Smooth muscle cell of bladder (primary cell): ENCODE measurements at places on chromosomes 2 and 18. TPM values are rescaled to one million over a fixed set of nuclear protein-coding genes. Genes with fewer than 3 reads are reported as not detected.

Gene AQP12A
- total RNA-seq: not detected in 2 replicates

Gene CELF4
- total RNA-seq: 0.09 TPM in 1 of 2 replicates, not detected in the other

Gene TMEM127
- total RNA-seq: 11.8 and 17.8 TPM in 2 replicates

Gene EPHA4
- total RNA-seq: 26.7 and 39.5 TPM in 2 replicates

Gene STPG4
- 0.28 and 0.37 TPM in 2 replicates for total RNA-seq

Gene C2orf76
- total RNA-seq: 12.2 and 14.6 TPM in 2 replicates

Gene DUSP2
- total RNA-seq: 0.28 and 1.8 TPM in 2 replicates

Gene LHCGR
- total RNA-seq: not detected in 2 replicates

Gene FKBP1B
- total RNA-seq: 7.0 and 9.4 TPM in 2 replicates

Gene IL1R2
- total RNA-seq: 1.1 and 1.7 TPM in 2 replicates

Gene FMNL2
- 20.8 and 21.2 TPM in 2 replicates for total RNA-seq

Gene FLACC1
- total RNA-seq: 0.28 and 0.74 TPM in 2 replicates

Gene THAP4
- total RNA-seq: 43.8 and 48.3 TPM in 2 replicates

Gene SLC30A3
- under 0.01 TPM in 1 of 2 replicates, not detected in the other for total RNA-seq

Gene TGFBRAP1
- total RNA-seq: 11.5 and 12.9 TPM in 2 replicates

Gene LIMS3
- total RNA-seq: 2.8 and 5.2 TPM in 2 replicates

Gene ADGRF3
- under 0.01 TPM in 2 replicates for total RNA-seq

Gene ASB18
- total RNA-seq: not detected in 2 replicates

Gene PKDCC
- total RNA-seq: 58.7 and 68.1 TPM in 2 replicates

Gene MSTN
- 0.09 and 0.14 TPM in 2 replicates for total RNA-seq

Gene DSG4
- total RNA-seq: not detected in 2 replicates

Gene MOGAT1
- not detected in 2 replicates for total RNA-seq

Gene C2orf78
- total RNA-seq: not detected in 2 replicates

Gene IFIH1
- total RNA-seq: 3.4 and 4.8 TPM in 2 replicates

Gene IL36G
- total RNA-seq: not detected in 2 replicates

Gene CABYR
- total RNA-seq: 3.6 and 4.2 TPM in 2 replicates

Gene NEURL3
- not detected in 2 replicates for total RNA-seq

Gene MPHOSPH10
- 18.1 and 19.5 TPM in 2 replicates for total RNA-seq

Gene ITPRIPL1
- 0.43 and 0.74 TPM in 2 replicates for total RNA-seq

Gene CRYBA2
- not detected in 2 replicates for total RNA-seq

Gene ARHGAP25
- 0.14 and 0.28 TPM in 2 replicates for total RNA-seq

Gene LRP2
- total RNA-seq: not detected in 2 replicates

Gene TUBA4B
- not detected in 2 replicates for total RNA-seq

Gene FAHD2B
- total RNA-seq: 7.0 and 7.5 TPM in 2 replicates

Gene SLC4A5
- under 0.01 and 0.14 TPM in 2 replicates for total RNA-seq

Gene SLC4A3
- 2.0 and 2.1 TPM in 2 replicates for total RNA-seq

Gene TCF4
- total RNA-seq: 53.7 and 63.3 TPM in 2 replicates

Gene LBX2
- total RNA-seq: 1.3 and 2.9 TPM in 2 replicates

Gene ATP8B1
- 8.2 and 18.6 TPM in 2 replicates for total RNA-seq

Gene CPS1
- total RNA-seq: 15.5 and 18.4 TPM in 2 replicates

Gene CYP20A1
- total RNA-seq: 32.7 and 41.7 TPM in 2 replicates

Gene FOXI3
- not detected in 2 replicates for total RNA-seq

Gene TEX44
- not detected in 2 replicates for total RNA-seq

Gene PCARE
- under 0.01 TPM in 1 of 2 replicates, not detected in the other for total RNA-seq

Gene GALNT5
- 26.9 and 28.8 TPM in 2 replicates for total RNA-seq

Gene ANKRD36
- total RNA-seq: 18.8 and 19.5 TPM in 2 replicates

Gene ACMSD
- under 0.01 TPM in 1 of 2 replicates, not detected in the other for total RNA-seq

Gene TXNDC2
- under 0.01 TPM in 2 replicates for total RNA-seq

Gene ILKAP
- 18.9 and 21.0 TPM in 2 replicates for total RNA-seq

Gene MSH6
- 23.8 and 38.0 TPM in 2 replicates for total RNA-seq

Gene IL1R1
- total RNA-seq: 109 and 193 TPM in 2 replicates

Gene CENPA
- total RNA-seq: 1.00 and 1.5 TPM in 2 replicates

Gene HADHB
- 108 and 111 TPM in 2 replicates for total RNA-seq

Gene CKAP2L
- total RNA-seq: 0.74 and 0.85 TPM in 2 replicates

Gene MDH1
- total RNA-seq: 185 TPM in 2 replicates

Gene DTNB
- total RNA-seq: 2.5 and 3.4 TPM in 2 replicates

Gene UPP2
- not detected in 2 replicates for total RNA-seq

Gene CRACDL
- total RNA-seq: under 0.01 TPM in 1 of 2 replicates, not detected in the other

Gene DHRS9
- 0.09 TPM in 1 of 2 replicates, not detected in the other for total RNA-seq
